ENCODE measurements at places on chromosomes 3 and 15.

DNA sequence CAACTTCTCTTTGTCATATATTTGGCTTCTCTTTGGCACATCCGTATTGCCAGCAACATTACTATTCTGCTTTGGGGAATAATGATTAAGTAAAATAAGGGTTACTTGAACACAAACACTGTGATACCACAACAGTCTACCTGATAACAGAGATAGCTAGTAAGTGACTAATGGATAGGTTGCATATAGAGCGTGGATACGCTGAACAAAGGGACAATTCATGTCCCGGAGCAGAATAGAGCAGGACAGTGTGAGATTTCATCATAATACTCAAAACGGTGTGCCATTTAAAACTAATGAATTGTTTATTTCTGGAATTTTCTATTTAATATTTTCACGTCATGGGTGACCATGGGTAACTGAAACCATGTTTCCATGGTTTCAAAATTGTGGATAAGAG, 54.1 kb downstream of the SCN5A start:
- DNase-seq, result no peak

DNA sequence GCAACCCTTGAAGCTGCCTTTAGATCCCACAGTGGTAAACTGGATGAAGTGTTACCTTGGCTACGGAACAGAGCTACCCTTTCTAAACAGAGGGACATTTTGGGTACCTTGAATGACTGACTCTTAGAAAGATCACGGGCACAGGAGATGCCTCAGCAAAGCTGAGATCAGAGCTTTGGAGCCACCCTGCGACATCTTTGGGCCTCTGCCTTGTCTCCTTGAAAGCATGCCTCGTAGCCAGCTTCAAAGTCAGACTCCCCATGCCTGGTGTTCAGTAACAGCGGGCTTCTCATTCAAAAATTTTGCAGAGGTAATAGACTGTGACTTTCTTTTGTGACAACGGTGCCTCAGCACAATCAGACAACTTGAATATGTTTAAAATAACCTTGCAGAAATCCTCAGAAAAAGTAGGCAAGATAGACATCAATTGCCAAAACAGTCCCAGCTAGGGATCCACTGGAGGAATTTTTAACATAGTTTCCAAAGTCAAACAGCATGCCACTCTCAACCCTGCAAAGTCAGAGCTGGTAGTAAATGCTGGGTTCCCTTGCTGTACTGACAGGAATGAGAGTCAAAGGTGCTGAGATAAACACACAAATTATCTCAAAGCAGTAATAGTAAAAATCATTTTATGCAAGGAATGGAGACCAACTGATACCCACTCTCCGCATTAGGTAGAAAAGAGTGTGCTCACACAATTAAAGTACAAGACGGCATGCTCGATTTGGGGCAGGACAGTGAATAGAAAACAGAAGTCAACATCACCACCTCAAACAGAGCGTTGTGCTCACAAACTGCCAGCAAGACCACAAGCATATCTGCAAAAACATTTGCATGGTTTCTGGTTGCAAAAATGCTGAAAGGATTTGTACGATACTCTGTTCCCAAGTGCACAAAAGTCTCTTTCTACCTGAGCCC, 82.1 kb downstream of the MYO1E start:
- no peak for DNase-seq

GRCh38 chr3:28345690-28346089, 2.8 kb upstream of the ZCWPW2 start:
- DNase-seq, result no peak

GRCh38 chr3:57544181-57545125, at the start of gene DNAH12:
DNAH12 (minus strand) TSS chr3:57544344; CDS start chr3:57542870, 1,474 bp downstream.
- no peak for DNase-seq

DNA sequence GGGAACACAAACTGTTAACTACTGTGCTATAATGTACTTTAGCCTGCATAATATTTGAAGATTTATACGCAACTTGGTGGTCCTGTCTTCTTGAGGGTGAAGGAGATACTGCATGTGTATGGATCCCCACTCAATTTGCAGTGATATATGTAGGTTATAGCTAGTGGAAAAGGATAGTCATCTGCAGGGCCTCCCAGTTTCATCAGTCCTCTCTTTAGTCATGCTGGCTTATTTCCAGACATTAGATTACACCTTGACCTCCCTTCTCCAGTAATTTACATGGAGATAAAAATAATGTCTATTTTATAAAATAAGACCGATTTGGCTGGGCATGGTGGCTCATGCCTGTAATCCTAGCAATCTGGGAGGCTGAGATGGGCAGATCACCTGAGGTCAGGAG, 3.7 kb downstream of the NR1D2 start:
- DNase-seq, result no peak

DNA sequence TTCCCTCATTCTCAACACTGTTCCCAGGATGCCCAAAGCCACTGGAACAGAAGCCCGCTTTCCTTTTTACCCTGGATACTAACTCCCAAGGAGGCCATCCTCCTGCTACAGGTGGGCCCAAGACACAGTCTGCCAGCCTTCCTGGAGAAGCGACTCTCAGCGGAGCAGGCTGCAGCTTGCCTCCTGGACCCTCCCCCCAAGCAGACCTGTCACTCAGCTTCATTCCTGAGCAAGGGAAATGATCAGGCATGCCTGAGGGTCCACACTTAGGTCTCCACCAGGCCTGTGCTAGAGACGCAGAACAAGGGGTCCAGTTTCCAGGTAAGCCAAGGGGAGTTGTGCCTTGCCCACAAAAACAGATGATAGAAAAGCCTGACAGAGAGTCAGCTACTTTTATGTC, 62.8 kb downstream of the SLCO2A1 start:
- no peak for DNase-seq

DNA sequence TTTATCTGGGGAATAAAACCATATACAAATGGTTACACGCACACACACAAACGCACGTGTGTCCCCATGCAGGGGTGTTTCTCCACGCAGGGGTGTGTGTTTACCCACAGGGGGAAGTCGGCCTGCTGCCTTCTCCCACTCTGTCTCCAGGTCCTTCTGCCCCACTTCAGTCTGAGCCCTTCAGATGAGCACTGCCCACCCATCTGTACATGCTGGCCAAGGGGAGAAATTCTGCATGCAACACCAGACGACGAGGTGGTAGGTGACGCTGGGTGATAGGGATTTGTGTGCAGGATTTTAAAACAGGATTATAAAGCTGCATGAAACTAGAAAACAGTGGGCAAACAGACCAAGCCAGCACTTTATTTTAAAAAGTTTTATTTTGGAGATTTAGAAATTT, 122.5 kb downstream of the TJP1 start:
- DNase-seq, result no peak

DNA sequence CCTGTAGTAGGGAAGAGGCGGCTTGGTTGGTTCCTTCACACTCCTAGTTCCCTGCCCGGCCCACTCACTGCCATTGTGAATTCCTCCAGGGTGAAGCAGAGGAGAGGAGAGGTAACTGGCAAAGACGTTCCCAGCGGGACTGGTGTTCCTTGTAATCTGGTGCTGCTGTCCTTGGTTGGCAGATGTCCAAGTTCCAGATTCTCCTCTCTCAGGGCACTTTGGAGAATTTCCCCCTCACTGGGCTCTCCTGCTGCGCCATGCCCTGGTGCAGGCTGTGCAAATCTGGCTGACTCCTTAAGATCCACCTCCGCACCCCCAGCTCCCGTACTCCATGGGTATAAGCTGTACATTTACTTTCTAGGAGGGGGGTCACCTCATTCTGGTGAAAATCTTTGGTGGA, 37.3 kb downstream of the THSD4 start:
- DNase-seq, result no peak

GRCh38 chr15:78174401-78174800, 25.2 kb downstream of the IDH3A start:
- no peak for DNase-seq

DNA sequence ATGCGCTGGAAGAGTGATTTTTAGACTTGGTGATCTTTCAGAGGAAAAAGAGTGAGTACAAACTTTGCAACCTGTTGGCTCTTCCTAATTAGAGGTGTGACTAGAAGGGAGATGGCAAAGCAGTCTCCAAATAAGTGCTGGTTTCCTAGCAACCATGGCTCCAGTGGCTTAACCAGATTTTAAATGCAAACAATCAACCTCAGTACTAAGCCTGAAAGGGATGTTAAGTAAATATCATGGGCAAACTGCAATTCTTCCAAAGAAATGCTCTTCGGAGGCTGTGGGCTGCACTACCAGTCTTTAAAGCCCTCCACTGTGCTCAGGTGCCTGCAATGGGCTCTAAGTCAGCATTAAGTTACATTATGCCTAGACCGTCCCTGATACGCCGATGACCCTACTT, 678.1 kb upstream of the CCDC54 start:
- no peak for DNase-seq

- no peak for DNase-seq
Observed at GRCh38 chr3:882533-882932, 210.3 kb upstream of the CNTN6 start.

- DNase-seq, result no peak
Observed at GRCh38 chr3:15360788-15361493, 28.6 kb upstream of the SH3BP5 start.

- DNase-seq, result no peak
Observed at GRCh38 chr3:125528920-125529319, 8.9 kb upstream of the SNX4 start.

GRCh38 chr3:49805367-49805782, 2.3 kb downstream of the INKA1 start:
- no peak for DNase-seq

GRCh38 chr15:95825208-95825607, 505.3 kb upstream of the NR2F2 start:
- no peak for DNase-seq

DNA sequence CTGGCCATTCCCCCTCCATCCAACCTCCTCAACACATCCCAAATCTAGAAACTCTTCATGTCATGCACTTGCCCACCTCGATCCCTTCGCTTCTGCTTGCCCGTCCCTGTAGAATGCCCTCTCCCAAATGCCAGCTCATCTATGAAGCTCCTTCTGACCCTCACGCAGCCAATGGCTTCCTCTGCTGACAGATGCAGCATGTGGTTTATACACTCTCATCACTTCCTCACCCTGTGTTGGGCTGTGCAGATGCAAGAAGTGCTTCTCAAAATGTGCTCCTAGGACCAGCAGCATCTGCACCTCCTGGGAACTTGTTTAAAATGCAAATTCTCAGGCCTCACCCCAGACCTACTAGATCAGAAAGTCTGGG, 51.7 kb downstream of the SEMA5B start:
- DNase-seq, result no peak

DNA sequence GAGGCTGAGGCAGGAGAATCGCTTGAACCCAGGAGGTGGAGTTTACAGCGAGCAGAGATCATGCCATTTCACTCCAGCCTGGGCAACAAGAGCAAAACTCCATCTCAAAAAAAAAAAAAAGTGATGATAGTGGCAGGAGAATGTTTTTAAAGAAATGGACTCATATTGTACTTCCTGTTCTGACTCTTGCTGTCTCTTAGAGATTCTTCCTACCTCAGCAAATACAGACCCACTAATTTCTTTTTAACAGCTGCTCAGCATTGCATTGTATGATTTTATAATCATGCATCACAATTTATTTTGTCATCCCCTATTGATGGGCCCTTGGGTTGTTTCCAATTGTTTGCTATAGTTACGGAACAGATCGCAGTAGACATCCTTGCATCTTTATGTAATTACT, 8.8 kb upstream of the ANKDD1A start:
- DNase-seq, result no peak

DNA sequence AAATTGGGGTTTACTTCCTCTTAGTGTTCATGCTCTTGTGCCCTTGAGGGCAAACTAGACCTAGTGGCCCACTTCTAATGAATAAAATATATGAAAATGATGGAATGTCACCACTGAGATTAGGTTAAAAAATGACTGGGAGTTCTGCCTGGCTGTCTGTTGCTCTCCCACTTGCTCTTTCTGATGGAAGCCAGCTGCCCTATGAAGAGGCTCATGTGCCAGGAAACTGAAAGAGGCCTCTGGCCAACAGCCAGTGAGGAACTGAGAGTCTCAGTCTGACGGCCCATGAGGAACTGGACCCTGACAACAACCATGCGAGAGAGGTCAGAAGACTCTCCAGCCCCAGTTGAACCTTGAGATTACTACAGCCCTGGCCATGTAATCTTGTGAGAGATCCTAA, 107.1 kb upstream of the FHIT start:
- DNase-seq, result no peak

GRCh38 chr3:17094551-17094950, 209.8 kb downstream of the PLCL2 start:
- DNase-seq, result no peak

DNA sequence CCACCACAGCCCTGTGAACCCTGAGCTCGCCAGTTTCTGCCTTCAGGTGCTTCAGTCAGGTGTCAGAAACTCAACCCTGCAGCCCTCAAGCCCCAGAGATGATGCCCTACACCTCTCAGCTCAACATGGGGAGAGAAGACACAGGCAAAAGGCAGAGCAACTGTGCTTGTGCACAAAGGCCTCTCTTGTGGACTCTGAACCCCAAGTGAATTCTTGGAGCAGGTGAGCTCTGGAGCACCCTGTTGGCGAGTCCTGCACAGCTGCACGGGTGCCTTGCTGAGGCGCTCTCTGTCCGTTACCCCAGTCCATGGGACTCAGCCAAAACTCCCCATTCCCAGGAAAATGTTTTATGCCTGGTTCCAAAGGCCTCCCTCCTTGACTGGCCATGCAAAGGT, 197.0 kb downstream of the KLF13 start:
- no peak for DNase-seq

DNA sequence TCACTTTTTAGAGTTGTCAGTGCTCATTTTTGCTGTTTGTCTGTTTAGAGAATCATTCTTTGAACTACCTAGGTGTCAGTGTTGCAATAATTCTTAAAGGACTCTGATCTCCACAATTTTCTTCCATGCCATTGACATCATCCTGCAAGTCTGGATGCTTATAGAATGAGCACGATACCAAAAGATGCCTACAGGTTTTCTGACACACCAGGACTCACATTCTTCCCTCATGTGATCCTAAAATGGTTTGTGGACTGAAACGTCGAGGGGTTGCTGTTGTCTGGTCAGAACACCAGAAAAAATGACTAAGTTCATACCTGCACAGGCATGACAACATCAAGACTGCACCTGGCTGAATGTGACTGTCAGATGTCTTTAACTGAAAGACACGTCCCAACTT, 95.9 kb downstream of the SEMA5B start:
- DNase-seq, result no peak

DNA sequence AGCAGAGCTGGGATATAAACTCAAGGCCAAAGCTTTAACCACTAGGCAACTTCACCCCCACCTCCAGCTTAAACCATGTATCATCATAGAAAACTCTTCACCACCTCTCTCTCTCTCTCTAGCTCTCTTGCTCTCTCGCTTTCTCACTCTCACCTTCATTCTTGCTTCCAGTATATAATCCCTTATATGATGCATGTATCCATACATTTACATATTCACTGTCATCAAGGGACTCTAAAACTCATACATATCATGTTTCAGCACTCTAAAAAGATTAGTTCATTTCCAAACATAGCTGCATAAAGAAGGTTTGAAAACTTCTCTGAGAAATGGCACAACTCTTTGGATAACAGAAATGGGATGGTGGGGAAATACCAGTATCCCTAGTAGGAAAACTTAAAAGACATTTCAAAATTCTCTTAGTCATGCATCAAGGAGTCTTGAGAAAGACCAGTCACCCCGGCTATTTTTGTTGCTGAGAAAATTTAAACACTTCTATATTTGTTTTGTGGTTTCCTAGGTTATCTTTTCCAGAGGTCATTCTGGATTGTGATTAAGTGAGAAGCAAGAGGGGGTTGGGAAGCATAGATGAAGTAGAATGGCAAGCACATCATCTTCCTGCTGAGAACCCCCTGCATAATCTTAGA, 447.8 kb upstream of the THBS1 start:
- DNase-seq, result no peak

All from stimulated activated CD4-positive, alpha-beta T cell treated with anti-CD3 and anti-CD28 coated beads, Interleukin-2, amount 100 ng/mL, for 4 hours (primary cell).